ENCODE measurements at places on chromosomes 11 and 22.

DNA sequence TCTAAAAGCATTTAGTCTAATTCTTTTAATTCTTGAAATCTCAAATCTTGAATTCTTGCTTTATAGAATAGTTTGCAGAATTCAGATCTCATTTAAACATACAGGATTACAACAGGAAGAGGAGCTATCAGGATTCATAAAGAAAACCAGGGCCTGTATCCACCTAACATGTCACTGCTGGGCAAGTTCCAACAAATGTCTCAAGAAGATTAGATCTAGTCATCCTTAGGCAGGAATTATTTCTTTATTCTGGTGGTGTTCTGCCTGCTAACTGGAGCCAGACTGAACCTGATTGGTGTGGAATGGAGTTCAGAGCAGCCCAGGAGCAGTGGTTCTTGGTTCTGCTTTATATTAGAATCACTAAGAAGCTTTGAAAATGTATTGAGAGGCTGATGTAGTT lies 500.7 kb downstream of the LRRC4C start:
- no peak for DNase-seq

- DNase-seq: peak; percentile 96
Measured at GRCh38 chr11:102010776-102011494, 36.3 kb upstream of the CFAP300 start.

GRCh38 chr22:47406180-47406834 lies 643.9 kb downstream of the TBC1D22A start:
- no peak for DNase-seq

DNA sequence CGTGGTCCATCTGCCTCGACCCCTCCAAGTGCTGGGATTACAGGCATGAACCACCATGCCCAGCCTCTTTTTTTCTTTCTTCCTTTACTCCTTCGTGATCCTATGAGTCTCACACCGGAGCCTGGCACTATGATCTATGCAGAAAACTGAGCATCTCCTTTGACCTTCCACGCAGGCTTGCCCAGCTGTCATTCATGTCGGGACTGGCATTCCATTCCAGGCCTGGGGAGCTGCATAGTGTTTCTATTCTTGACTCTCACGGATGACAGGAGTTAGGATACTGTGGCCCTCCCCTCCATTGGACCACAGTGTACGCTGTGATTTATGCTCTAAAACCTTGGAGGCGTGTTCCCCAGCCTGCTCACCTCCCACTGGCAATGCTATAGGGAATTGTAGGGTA lies 611.8 kb downstream of the BRD1 start:
- DNase-seq: no peak

GRCh38 chr11:64347193-64347867 lies 7.3 kb downstream of the CCDC88B start:
- DNase-seq: no peak

DNA sequence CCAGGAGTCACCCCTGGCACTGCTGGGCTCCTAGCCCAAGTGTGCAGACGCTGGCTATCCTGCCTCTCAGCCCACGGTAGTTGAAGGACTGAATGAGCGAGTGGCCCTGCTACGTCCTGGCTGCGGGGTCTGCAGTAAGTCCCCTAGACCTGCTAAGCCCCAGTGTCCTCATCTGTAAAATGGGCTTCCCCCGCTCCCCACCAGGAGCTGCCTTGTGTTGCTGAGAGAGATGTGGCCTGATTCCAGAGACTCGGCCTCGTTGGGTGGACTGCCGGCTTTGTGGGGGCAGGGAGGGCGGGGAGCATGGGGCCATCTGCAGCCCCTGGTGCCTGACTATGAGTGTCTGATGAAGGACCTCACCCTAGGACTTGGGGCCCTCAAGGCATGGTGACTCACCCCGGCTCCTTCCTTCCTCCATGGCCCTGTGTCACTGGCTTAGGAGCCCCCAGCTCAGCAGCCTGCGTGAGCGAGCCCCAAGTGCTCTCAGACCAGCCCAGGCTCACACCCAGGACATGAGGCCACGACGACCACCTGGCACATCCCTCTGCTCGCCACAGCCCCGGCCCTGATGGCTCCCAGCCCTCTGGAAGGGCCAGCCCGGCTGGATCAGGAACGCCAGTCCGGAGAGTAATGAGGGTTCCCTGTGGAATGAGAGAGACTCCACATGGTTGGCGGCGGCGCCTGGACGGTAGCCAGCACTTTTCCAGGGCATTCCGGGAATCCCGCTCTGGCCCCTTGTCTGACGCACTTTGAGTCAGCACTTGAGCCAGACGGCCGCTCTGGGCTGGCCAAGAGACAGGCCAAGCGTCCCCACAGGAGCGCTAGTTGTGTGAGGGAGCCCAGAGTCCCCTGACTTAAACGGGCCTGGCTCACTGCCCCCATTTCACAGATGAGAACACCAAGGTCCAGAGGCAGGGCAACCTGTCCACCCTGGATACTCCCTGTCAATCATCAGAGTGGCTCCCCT lies 50.5 kb upstream of the SHISAL1 start:
- DNase-seq: peak; percentile 95

DNA sequence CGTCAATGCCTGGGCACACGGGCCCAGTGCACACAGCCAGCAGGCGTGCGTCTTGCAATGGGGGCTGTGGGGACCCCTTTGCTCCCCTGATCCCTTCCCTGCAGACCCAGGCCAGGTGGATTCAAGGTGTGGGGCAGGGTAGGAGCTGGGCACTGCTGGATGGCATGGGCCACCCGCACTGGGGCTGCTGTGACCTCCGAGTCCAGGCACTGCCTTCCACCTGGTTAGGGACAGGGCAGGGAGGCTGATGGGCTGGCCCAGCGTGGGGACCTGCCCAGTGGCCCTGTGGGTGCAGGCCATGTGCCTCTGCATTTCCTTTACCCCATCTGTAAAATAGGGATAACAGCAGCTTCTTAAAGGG lies 22.9 kb downstream of the KCNQ1 start:
- no peak for DNase-seq

DNA sequence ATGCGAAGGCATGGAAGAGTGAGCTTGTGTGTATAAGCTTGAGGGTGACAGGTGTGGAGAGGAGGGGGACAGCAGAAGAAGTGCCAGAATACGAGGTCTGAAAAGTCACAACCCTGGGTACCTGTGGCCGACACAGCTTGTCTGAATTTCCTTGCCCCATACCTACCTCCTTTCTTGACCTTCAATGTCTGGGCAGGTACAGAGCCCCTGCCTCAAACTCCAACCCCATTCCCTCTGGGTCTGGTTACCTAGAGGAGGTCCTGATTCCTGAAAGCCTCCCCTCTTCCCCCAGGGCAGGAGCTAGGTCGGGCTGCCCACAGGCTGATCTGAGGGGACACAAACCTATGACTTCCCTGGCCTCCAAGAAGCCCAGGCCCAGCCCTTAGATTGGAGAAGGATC lies 36.6 kb upstream of the FCHSD2 start:
- DNase-seq: no peak

- DNase-seq: no peak
Measured at GRCh38 chr11:134503596-134503995, 91.6 kb upstream of the B3GAT1 start.
